Right ventricle myocardium superior (tissue), 1 donor: ENCODE measurements at places on chromosomes 3 and 15.

DNA sequence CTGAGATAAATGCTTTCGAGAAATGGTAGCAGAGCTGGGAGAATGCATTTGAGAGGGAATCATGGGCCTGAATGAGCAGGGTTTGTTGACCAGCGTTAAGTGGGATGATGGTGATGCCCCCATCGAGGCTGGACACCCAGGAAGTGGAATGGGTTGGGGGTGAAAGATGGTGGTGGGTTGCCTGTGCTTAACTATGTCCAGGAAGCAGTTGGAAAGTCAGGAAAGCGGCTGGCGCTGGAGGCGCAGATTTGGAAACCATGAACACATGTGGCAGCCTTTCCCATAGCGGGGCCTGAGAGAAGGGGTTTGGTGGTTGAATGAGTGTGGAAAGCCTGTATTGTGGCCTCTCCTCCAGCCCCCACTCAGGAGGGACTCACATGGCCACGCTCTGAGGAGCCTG is 80.7 kb downstream of the AAGAB start:
- DNase-seq = no peak

- DNase-seq = no peak
These were observed 93.8 kb downstream of the LRIG1 start for GRCh38 chr3:66406831-66407610.

GRCh38 chr3:105746231-105746996 is 122.4 kb downstream of the CBLB start:
- no peak for DNase-seq

DNA sequence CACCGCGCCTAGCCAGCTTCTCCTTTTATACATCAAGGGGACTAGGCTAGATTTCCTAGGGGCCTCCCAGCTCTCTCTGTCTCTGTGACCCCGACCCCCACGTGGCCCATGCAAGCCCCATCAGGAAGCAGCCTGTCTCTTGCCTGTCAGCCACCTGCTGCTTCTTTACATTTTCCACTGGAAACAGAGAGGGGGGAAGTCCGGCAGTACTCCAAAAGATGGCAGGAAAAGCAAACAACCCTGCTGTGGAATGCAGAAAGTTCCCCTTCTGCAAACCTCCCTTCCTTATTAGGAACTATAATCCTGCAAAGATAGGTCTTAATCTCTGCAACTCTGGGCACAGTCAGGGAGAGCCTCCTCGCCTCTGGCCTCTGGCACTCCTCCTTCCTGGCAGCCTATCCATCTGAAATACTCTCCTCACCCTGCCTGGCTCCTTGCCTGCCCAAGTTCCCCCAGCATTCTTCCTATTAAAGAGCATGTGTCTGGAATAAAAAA is 47.4 kb upstream of the HACD2 start:
- DNase-seq = no peak

- DNase-seq = no peak
These were observed 88.4 kb downstream of the FRMD4B start for GRCh38 chr3:69297501-69297900.

DNA sequence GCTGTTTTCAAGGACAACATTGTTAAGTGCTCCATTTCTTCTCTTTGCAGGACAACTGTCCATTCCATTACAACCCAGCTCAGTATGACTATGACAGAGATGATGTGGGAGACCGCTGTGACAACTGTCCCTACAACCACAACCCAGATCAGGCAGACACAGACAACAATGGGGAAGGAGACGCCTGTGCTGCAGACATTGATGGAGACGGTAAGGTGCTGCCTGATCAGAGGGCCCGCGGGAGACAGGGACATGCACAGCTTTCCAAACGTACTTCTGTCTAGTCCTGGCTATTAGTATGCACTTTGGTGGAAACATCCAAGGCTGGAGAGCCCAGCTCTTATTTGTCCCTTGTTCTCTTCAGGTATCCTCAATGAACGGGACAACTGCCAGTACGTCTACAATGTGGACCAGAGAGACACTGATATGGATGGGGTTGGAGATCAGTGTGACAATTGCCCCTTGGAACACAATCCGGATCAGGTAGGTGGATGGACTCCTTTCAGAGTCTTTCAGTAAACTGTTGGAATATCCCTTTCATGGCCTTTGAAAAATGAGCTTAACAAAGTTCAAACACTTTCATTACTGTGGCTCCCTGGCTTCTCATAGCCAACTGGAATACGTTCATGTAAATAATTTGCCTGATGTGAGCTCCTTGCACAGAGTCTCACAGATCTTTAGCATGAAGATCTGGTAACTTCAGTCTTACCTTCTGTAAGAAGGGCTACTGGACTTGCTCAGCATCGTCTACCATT is 10.4 kb downstream of the THBS1 start:
- no peak for DNase-seq

- no peak for DNase-seq
These were observed 834.6 kb upstream of the CFAP20DC start for GRCh38 chr3:59884409-59884808.
